Foreskin fibroblast (primary cell): ENCODE measurements at places on chromosomes 5 and 9.

DNA sequence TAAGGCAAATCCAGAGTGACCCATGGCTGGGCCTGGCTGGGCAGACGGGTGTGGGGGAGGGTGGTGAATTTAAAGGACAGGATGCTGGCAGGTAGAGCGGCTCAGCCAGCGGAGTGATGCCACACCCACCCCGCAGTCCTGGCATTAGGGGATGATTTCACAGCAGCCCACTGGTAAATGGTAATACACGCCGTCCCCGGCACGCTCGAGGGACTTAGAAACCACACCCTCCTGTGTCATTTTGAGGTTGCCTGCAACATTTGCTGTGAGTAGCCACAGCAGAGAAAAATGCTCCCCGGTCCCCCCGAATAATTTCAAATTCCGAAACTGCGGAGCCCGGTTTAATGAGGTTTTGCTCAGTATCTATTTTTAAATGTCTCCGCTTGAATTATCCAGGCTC, 71.3 kb upstream of the FCN2 start:
- no peak for DNase-seq

- DNase-seq = peak; percentile 42
Measured at GRCh38 chr9:27368316-27368985, 71.5 kb upstream of the EQTN start.

GRCh38 chr5:149808264-149808982, 78.3 kb downstream of the PPARGC1B start:
- DNase-seq = no peak

- no peak for DNase-seq
Measured at GRCh38 chr5:148855249-148856008, 29.0 kb downstream of the ADRB2 start.

GRCh38 chr5:120449501-120449900, 14.6 kb upstream of the PRR16 start:
- DNase-seq = peak; percentile 65

GRCh38 chr5:83503662-83504061, 32.1 kb downstream of the VCAN start:
- peak; percentile 7 for DNase-seq

GRCh38 chr5:164472165-164472564, 966.7 kb downstream of the MAT2B start:
- DNase-seq = no peak

DNA sequence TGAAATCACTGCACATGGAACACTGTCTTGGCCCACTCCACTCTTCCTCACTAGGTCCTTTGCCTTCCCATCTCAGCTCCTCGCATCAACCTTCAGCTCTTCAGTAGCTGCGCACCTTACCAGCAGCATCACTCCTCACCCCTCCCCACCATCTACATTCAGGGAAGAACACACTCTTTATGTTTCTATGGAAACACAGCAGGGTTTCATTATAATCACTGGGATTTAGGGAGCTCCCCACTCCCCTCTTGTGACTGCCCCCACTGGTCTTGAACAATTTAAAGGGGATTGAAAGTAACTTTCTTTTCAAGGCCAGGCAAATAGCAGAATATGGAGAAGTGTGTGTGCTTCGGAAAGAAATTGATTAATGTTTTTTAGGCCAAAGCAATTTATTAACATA, 111.2 kb downstream of the INSYN2B start:
- DNase-seq = no peak

- peak; percentile 95 for DNase-seq
Measured at GRCh38 chr9:108444400-108445358, 411.1 kb downstream of the ACTL7B start.

- peak; percentile 53 for DNase-seq
Measured at GRCh38 chr5:127441799-127442484, 75.5 kb upstream of the PRRC1 start.

GRCh38 chr9:136202454-136203407, 2.2 kb downstream of the LHX3 start:
- DNase-seq = no peak

- DNase-seq = no peak
Measured at GRCh38 chr5:143373076-143373475, 30.4 kb downstream of the NR3C1 start.

- DNase-seq = peak; percentile 70
Measured at GRCh38 chr5:56669534-56670483, 145.5 kb upstream of the MAP3K1 start.

- DNase-seq = no peak
Measured at GRCh38 chr9:133105461-133105770, 15.6 kb downstream of the RALGDS start.

DNA sequence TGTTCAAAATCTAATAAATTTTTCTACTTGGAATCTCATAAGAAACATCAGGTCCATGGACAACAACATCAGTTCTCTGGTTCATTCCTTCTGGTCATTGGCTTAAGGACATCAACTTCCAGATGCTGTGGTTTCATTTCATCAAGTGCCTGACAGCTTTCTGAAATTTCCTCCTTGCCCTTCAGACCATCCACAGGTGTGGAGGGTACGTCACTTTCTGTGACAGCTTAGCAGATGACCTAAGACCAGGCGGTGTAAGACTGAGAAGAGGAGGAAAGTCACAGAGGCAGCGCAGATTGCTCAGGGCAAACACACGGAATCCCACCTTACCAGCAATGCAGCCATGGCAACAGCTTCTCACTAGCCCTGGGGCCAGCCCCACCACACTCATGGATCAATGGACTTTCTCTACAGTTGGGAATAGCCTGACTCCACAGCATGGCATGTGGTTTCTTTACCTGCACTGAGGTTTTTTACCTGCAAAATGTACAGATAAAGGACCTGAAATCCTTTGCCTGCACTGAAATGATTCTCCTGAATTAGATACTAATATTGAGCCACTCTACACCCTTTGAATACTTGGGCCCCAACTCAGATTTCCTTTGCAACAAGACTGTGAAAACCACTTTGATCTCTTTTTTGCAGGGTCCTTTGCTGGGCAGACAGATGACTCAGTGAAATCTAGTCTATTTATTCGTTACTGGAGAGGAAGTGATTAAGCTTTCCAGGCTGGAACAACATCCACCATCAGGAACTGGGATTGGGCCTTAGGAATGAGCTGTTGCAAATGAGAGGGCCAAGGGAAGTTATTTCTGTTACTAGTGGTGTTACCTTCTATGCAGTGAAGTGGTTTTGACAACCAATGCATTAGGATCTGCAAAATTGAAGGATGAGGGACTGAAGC, 26.9 kb downstream of the TICAM2 start:
- DNase-seq = peak; percentile 83

DNA sequence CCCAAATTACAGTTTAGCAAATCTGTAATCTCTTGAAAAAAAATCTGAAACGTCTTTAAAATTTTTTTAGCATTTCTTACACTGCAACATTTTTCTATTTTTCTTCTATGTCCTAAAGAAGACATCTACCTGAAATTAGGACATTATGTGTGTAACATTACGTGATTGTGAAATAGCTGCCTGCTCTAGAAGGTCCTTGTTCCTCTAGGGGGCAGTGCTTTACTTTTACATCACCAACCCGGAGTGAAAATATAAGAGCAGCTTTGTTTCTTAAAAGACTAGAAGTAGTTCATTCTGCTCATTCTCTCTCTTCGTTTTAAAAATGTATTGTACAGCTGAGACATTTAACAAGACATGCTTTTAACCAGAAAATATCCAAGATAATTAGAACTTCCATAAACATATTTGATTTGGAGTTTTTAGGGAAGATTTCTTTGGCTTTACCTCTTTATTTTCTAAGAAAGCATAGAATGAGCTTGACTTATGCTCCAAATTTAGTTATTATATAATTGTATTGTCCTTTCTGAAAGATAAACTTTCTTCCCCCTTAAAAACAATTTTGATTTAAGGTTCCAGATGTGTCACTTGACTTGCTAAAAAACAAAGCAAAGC, 48.1 kb upstream of the RIOK2 start:
- peak; percentile 66 for DNase-seq

- no peak for DNase-seq
Measured at GRCh38 chr5:39151745-39152144, 67.6 kb downstream of the FYB1 start.

DNA sequence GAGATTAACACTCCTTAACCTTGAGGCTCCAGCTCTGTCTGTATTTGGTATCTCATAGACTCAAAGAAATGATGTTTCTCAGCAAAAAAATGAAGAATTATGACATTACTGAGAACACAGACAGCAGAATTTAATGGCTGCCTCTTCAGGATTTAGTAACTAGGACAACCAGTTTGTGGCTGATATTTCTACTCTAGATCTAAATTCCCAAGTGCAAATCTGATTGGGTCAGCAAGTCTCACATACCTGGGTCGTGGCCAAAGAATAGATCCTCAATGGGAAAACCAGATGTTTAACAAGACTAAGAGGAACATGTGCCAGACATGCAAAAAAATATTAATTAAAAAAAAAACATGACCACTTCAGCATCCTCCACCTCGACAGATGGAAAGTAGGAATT, 608.9 kb downstream of the DTWD2 start:
- no peak for DNase-seq

DNA sequence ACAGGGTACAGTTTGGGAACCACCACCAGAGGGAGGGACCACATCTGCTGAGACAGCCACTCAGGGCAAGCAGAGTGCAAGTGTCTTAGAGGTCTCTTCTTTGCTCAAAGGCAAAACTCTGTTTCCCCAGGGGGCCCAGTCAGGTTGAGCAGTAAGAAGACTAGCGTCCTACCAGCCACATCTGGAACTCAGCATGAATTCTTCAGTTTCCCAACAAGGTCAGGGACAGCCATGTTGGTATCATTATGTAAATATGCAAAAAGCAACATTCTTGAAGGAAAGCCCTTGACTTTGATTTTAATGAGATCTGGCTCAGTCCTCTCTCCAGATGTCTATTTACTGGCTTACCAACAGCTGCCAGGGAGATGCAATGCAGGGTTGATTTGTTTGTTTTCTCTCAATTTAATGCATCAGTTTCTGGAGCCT, 46.7 kb downstream of the TGFBI start:
- no peak for DNase-seq

- DNase-seq = no peak
Measured at GRCh38 chr5:178465861-178466288, 124.3 kb downstream of the COL23A1 start.

DNA sequence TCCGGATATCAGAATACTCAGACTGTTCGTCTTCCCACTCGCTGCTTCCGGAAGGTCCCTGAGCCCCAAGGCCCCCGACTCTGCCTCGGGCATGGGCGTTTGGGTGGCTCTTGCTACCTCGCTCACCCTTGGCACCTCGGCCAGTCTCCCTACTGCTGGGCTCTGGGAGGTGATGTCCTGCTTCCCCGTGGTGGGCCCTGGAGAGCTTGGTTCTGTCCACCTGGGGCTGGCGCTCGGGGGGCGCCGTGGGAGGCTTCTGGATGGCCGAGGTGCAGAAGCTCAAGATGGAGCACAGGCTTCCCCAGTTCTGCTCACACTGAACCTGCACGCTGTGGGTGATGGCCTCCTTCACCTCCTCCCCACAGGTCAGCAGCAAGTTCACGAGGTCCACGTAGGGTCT, 10.4 kb downstream of the STC2 start:
- no peak for DNase-seq

GRCh38 chr5:72369711-72370110, 49.5 kb downstream of the PTCD2 start:
- no peak for DNase-seq

DNA sequence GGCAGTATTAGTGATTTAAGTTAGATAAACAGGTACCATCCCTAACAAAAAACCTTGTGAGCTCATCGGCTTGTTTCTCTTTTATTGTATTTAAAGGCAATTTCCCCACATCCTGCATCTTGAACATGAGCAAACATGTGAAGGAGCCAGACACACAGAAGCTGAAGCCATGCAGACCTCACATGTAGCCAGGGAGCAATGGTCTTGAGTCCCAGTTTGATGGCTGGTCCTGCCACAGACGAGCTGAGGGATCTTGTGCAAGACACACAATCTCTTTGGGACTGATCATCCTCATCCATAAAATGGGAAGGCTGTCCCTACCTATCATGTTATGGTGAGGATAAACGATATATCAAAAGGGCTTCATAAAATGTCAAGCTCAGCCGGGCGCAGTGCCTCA, 29.6 kb upstream of the XPA start:
- no peak for DNase-seq

DNA sequence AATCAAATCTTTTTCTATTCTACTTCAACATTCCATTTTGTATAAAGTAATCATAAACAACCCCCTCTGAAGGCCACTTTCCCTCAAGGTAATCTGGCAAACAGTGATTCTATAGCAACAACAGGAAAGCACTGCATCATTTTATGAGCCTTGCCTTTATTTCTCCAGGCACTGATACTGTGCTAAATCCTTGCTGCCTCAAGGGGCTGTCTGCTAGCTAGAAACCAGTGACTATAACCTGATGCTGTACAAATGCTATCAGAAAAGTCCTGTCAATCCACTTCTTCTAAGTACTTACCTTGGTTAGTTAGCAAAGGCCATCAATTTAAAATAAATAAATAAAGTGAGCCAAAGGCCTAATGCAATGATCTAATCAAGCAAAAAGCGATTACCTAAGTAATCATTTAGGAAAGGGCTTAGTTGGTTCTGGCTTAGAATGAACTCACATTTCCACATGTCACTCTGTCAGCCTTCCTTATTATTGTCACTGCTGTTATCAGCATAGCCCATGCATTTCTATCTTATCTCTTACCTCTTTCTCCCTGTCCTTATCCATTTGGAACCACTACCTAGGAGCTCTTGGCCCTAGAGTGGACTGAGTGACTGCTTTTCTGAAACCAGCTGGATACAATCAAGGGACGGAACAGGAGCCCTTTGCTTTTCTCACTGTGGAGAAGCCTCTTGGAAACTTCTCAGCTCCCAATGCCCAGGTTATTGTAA, 246.1 kb upstream of the MEF2C start:
- no peak for DNase-seq

DNA sequence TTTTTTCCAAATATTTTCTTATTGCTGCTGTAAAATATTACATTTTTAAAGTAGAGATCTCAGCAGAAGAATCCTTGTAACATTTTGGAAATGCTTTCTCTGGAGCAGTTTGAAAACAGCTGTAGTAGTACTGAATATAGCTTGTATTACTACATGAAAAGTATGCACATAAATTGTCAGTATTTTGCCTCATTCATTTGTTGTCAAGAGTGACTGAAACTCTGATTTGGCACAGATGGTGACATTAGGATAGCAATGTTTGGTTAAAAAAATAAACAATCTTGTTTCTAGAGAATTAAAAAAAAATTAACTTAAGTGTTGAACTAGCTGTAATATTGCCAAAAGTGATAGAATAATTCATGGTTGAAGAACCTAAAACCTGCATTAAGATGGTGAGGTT, 90.4 kb downstream of the NNT start:
- no peak for DNase-seq

- DNase-seq = no peak
Measured at GRCh38 chr5:173864126-173865050, 23.8 kb upstream of the CPEB4 start.

DNA sequence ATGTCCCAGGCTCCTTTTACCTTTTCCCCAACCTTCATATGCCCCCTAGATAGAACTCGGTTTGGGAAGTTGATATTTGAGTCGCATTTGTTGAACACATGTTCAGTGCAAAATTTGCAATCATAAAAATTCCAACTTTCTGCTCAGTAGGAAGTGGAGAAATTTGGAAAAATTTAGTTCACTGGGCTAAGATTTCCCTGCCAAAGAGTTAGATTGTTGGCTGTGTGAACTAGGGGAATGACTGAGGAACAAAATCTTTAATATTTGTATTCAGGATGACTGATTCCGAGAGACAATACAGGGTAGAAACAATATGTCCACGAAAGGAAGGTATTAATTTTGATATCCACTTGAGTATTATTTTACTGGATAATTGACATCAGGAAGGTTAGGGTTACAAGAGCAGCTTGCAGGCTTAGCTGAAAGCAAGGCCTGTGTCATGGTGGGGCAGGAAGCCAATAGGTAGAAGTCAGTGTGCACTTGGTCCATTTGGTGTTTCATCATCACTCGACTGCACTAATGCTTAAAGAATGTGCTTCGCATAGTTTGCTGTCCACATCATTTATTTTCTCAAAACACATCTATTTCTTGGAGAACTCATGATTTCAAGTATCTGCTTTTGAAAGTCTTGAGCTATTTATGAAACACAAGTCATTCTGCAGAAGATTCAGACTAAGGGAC, 59.4 kb upstream of the GNA14 start:
- peak; percentile 99 for DNase-seq
